ENCODE measurements at places on chromosomes 11 and 22.

DNA sequence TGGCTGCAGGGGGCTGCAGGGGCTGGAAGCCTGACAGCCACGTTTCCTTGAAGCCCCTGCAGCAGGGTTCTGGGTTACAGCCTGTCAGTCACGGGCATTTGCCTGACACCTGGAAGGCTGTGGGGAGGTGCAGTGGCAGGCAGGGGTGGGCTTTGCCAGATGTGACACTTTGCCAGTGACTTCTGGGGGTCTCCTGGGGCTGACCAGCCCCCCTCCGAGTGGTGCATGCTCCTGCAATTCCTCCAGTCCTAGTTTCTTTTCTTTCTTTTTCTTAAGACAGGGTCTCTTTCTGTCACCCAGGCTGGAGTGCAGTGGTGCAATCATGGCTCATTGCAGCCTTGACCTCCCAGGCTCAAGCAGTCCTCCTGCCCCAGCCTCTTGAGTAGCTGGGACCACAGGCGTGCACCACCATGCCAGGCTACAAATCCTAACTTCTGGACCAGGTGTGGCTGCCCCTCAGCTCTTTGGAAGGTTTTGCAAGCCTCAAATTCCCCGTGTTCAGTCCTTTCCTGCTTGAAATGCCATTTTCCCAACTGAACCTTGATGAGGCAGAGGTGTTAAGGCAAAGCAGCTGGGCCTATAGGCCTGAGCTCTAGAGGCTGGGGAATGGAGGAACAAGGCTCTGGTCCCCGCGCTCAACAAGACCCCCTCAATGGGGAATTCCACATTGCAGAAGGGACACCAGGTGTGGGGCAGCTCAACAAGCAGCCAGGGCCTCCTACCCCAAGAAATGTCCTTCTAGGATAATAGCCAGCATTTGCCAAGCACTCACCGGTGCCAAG, 20.2 kb upstream of the CHKA start:
- no peak overlapping the region for H3K27ac ChIP-seq
- H3K27me3 ChIP-seq = no peaks in the 10 kb centered on the region
- no peak for DNase-seq
- no peak overlapping the region for H3K4me3 ChIP-seq
- H3K36me3 ChIP-seq = peaks cover under 1% of the 10 kb centered on the region
- H3K4me1 ChIP-seq = no peaks in the 10 kb centered on the region

GRCh38 chr11:79198898-79199250, 242.0 kb downstream of the TENM4 start:
- no peak overlapping the region for H3K27ac ChIP-seq
- peaks cover 5% of the 10 kb centered on the region for H3K36me3 ChIP-seq
- no peak for DNase-seq
- no peak overlapping the region for H3K4me3 ChIP-seq

DNA sequence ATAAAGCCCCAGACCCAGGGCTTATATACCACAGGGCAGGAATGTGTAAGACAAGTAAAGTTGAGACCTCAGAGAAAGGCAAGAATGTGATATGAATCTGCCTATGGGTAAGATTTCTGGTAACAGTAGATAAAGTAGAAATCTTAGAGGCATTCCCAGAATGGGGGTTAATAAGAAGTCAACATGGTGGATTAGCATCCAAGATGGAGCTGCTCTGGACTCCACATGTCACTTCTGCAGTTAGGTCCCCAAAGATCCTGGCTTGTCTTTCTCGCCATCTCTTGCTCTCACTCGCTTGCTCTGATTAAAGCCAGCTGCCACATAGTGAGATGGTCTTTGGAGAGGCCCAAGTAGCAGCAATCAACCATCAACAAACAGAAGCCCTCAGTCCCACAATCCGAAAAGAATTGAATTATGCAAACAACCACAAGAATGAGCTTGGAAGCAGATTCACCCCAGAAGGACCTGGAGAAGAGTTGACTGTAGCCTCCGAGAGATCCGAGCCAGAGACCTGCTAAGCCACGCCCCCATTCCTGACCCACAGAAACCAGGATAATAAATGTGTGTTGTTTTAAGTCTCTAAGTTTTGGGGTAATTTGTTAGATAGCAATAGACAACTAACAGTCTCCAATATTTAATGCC, 5.4 kb upstream of the C11orf86 start:
- no peaks in the 10 kb centered on the region for H3K27me3 ChIP-seq

- no peaks in the 10 kb centered on the region for H3K27me3 ChIP-seq
- H3K36me3 ChIP-seq = no peaks in the 10 kb centered on the region
- no peak overlapping the region for H3K27ac ChIP-seq
- no peaks in the 10 kb centered on the region for H3K4me1 ChIP-seq
- H3K4me3 ChIP-seq = no peak overlapping the region
- no peak for DNase-seq
These were observed 60.1 kb upstream of the ZC3H12C start for GRCh38 chr11:110032957-110033570.

DNA sequence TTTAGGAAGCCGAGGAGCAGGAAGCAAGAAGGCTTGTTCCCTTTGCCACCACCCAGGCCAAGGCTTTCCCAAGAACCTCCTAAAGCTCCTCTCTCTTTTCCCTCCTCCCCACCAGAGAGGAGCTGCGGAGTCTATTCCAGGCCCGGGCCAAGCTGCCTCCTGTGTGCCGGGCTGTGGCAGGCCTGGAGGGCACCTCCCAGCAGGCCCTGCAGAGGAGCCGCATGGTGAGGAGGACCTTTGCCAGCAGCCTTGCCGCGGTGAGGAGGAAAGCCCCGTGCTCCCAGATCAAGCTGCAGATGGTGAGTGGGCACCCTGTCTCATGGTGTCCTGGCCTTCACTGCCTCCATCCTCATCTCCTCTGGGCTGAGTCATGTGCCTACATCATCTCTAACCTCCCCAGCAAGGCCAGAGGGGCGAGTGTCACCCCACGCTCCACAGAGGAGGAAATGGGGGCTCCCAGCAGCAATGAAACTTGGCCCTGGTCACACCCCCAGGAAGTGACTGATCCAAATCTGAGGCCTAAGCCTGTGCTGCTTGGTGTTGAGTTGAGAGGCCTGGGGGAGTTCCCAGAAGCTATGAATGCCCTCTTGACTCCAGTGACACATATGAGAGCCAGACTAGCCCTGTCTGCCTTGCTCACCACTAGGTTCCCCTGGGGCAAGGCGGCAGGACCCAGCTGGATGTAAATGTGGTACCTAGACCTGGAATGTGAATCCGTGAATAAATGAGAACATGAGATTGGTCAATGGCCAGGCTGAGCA, 104.2 kb downstream of the MYO18B start:
- no peaks in the 10 kb centered on the region for H3K36me3 ChIP-seq
- no peaks in the 10 kb centered on the region for H3K4me1 ChIP-seq
- DNase-seq = no peak
- H3K4me3 ChIP-seq = no peak overlapping the region
- H3K27me3 ChIP-seq = no peaks in the 10 kb centered on the region

DNA sequence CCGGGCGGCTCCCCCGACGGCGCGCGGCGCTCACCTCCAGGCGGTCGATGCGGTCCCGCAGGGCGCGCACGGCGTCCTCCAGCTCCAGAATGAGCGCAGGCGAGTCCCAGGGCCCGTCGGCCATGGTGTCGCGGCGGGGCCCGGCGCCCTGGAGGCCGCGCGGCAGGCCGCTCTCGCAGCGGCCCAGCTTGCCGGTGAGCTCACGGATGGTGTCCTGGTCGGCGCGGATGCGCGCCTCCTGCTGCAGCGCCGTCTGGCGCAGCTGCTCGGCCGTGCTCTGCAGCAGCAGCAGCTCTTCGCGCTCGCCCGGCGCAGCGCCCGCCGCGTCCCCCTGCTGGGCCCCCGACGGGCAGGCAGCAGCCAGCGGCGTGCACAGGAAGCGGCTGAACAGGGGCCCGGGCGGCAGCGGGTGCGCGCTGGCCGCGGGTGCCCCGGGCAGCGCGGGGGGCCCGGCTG, 599 bp downstream of the NPTXR start:
- no peak overlapping the region for H3K4me3 ChIP-seq
- H3K4me1 ChIP-seq = no peaks in the 10 kb centered on the region
- H3K27ac ChIP-seq = no peak overlapping the region

- no peak overlapping the region for H3K27ac ChIP-seq
- H3K4me3 ChIP-seq = no peak overlapping the region
- DNase-seq = no peak
- no peaks in the 10 kb centered on the region for H3K27me3 ChIP-seq
These were observed 9.8 kb upstream of the SEC14L6 start for GRCh38 chr22:30556388-30556787.

DNA sequence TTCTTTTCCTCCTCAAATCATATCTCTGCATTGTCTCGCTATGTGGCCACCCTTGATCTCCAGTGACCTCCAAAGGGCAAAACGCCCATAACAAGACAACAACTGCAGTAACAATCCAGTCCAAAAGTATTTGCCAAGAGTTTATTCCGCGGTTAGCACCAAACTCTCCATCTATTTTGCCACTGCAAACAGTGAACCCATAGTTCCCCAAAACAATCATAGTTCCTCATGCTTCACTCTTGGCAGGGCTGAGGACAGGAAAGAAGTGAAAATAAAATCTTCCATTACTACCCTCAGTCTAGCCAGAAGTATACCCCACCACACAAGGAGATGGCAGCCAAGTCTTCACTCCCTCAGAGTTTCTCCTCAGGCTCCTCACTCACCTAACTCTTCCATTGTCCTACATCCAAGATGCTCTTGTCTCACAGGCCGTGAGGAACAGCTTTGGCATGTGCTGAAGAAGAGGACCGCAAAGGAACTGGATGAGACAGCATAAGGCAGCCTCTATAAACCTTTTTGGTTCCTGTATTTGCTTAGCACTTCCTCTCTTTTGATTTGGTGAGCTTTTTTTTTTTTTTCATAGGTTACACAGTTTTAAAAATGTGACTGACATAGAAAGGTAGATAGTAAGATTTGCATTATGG, at the start of gene LPXN:
TSS of gene LPXN (minus strand) at position 480 of the 644 bp plus-strand sequence. CDS start at position 396, 84 bp downstream.
- no peaks in the 10 kb centered on the region for H3K4me1 ChIP-seq
- no peak within 1 kb of the TSS for H3K27ac ChIP-seq
- no peak for DNase-seq
- H3K4me3 ChIP-seq = peak within 1 kb of the TSS; percentile 99

GRCh38 chr11:14308114-14308896, 50.7 kb downstream of the RRAS2 start:
- no peaks in the 10 kb centered on the region for H3K36me3 ChIP-seq
- no peak for DNase-seq
- no peak overlapping the region for H3K4me3 ChIP-seq
- peaks cover 24% of the 10 kb centered on the region for H3K4me1 ChIP-seq
- no peaks in the 10 kb centered on the region for H3K27me3 ChIP-seq

DNA sequence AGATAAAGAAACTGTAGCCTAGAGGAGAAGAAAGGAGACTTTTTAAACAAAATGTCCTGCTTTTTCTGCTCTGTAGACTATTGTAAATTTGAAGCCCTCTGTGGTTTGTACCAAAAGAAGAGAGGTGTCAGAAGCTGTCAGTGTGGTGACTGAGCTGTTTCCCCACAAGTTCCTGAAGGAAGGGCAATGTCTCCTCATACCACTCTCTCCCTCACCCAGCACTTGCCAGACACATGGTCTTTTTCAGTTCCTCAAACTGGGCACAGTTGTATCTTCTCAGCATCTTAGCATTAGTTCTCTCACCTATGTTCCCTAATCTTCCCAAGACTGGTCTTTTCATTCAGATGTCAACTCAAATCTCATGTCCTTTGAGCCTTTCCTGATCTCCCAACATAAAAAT, 4.3 kb downstream of the BCO2 start:
- no peaks in the 10 kb centered on the region for H3K4me1 ChIP-seq
- DNase-seq = no peak
- H3K4me3 ChIP-seq = no peak overlapping the region
- no peaks in the 10 kb centered on the region for H3K36me3 ChIP-seq
- H3K27me3 ChIP-seq = no peaks in the 10 kb centered on the region

GRCh38 chr22:20509344-20510047, 2.1 kb downstream of the MED15 start:
- peaks cover 10% of the 10 kb centered on the region for H3K36me3 ChIP-seq
- no peaks in the 10 kb centered on the region for H3K27me3 ChIP-seq
- H3K4me3 ChIP-seq = peak overlapping the region; percentile 94
- H3K4me1 ChIP-seq = peaks cover 7% of the 10 kb centered on the region

- no peak overlapping the region for H3K4me3 ChIP-seq
- no peak for DNase-seq
- H3K27me3 ChIP-seq = no peaks in the 10 kb centered on the region
- H3K36me3 ChIP-seq = no peaks in the 10 kb centered on the region
These were observed 20.2 kb upstream of the PRDM10 start for GRCh38 chr11:130022799-130023198.

- no peaks in the 10 kb centered on the region for H3K4me1 ChIP-seq
- H3K27ac ChIP-seq = no peak overlapping the region
- H3K4me3 ChIP-seq = no peak overlapping the region
These were observed 77.6 kb downstream of the LUZP2 start for GRCh38 chr11:24574461-24574860.

DNA sequence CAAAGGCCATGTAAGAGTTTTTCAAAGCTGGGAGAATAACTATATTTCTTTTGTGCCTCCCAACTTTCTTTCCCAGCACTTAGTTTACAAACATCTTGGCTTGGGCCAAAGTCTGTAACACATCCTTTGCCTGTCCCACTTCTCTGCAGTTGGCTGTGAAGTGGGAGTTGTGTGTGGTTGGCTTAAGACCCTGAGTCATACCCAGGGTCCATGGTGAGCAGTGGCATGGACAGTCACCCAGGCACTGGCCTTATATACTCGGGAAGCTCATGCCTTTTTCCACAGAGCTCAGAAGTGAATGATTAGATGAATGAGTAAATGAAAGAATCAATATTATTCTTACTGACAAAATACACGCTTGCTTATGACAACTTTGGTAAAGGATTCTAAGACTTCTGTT, 231.4 kb downstream of the BLID start:
- H3K27me3 ChIP-seq = no peaks in the 10 kb centered on the region
- no peaks in the 10 kb centered on the region for H3K4me1 ChIP-seq
- H3K4me3 ChIP-seq = no peak overlapping the region
- no peaks in the 10 kb centered on the region for H3K36me3 ChIP-seq

DNA sequence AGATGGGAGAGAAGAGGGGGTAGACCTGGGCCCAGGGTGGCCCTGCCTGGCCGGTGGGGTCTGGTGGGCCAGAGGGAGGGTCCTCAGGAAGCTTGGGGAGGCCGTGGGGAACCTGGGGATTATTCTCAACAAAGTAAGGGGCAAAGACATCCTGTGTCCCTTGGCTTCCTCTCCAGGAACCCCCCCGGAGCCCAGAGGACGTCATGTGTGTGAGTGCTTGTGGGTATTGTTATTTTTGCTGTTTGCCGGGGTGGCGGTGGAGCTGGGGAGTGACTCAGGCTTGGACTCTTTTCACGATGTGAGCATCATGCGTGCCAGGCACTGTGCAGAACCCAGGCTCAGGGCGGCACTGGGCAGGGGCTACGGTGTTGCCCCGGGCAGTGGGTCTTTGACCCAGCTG, 982 bp upstream of the SHANK3 start:
- no peak for DNase-seq
- no peaks in the 10 kb centered on the region for H3K4me1 ChIP-seq
- no peaks in the 10 kb centered on the region for H3K36me3 ChIP-seq

- DNase-seq = no peak
- H3K27ac ChIP-seq = no peak overlapping the region
- no peak overlapping the region for H3K4me3 ChIP-seq
- H3K36me3 ChIP-seq = peaks cover 18% of the 10 kb centered on the region
- no peaks in the 10 kb centered on the region for H3K27me3 ChIP-seq
These were observed 60.9 kb downstream of the SYT13 start for GRCh38 chr11:45225277-45225676.

DNA sequence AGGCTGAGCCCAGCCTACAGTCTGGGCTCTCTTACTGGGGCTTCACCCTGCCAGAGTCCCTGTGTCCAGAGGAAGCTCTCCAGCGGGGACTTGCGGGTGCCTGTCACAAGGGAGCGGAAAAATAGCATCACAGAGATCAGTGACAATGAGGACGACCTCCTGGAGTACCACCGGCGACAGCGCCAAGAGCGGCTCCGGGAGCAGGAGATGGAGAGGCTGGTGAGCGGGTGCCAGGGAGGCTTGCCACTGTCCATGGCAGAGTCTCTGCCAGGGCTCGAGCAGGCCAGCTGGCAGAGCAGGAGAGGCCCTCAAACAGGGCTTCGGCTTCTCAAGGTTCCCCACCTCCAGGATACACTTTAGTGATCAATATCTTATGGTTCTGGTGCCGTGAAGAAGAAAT, 21.0 kb downstream of the PHLDB1 start:
- H3K4me1 ChIP-seq = no peaks in the 10 kb centered on the region
- H3K36me3 ChIP-seq = peaks cover 71% of the 10 kb centered on the region
- H3K27me3 ChIP-seq = no peaks in the 10 kb centered on the region

Measured in H9 (cell line).